ENCODE measurements at places on chromosomes 3 and 15. TPM values are rescaled to one million over a fixed set of nuclear protein-coding genes. Genes with fewer than 3 reads are reported as not detected.

Gene UCN2
- total RNA-seq = not detected

Gene GFM1
- total RNA-seq = 40.4 TPM

Gene PLOD2
- total RNA-seq = not detected

- no peak for DNase-seq
Observed at GRCh38 chr3:550471-550870, 353.9 kb downstream of the CHL1 start.

DNA sequence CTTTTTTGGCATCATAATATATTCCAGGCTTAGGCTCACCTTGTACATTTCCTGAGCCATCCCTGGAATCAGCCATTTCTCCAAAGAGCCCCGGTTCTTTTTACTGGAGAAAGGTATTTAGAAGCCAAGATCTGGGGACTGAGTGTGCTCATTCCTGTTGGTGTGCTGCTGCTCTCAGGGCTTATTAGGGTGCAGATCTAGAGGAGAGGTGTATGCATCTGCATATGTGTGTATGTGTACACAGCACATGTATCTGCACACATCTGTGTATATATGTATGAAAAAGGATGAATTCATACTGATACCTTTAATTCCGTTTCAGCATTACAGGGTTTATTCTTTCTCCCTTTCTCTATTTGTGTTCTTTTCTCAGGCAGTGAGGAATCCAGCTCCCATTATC is 162.1 kb upstream of the BHLHE40 start:
- DNase-seq = no peak

DNA sequence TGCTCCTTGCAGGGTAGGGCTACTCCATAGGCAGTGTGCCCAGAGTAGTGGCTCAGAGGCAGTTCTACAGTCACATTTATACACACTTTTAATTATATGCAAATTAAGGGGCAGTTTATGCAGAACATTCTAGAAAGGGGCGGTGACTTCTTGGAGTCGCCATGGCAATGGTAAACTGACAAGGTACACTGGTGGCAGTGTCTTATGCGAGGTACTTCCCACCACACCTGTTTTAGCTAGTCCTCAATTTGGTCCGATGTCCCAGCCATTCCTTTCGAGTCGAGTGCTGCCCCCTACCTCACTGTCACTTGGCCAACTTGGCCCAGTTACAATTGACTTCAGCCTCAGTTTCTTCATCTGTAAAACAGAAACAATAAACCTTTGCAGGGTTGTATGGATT is 3.8 kb upstream of the IRAK2 start:
- no peak for DNase-seq

GRCh38 chr3:113695431-113695785 is 1.0 kb downstream of the USF3 start:
- no peak for DNase-seq

GRCh38 chr3:179189759-179190158 is 41.6 kb downstream of the PIK3CA start:
- no peak for DNase-seq

GRCh38 chr15:44666210-44667038 is 3.0 kb upstream of the SPG11 start:
- no peak for DNase-seq

Data from activated CD8-positive, alpha-beta T cell treated with anti-CD3 and anti-CD28 coated beads, Interleukin-2, amount 10 ng/mL, durations not matched to agents 7 days and 5 days (primary cell).